Upper lobe of right lung (tissue), 1 donor: ENCODE measurements at places on chromosomes 3 and 15. TPM values are rescaled to one million over a fixed set of nuclear protein-coding genes. Genes with fewer than 3 reads are reported as not detected.

Gene LYZL4
- not detected for total RNA-seq

Gene RETNLB
- not detected for total RNA-seq

Gene FNDC3B
- total RNA-seq = 160 TPM

Gene LRRC31
- 1.7 TPM for total RNA-seq

Gene NOP10
- total RNA-seq = 161 TPM

Gene CADPS
- 1.1 TPM for total RNA-seq

Gene CLDN16
- total RNA-seq = 0.14 TPM
